Stimulated activated CD4-positive, alpha-beta T cell treated with anti-CD3 and anti-CD28 coated beads, TNF-alpha, amount 100 ng/mL, for 24 hours (primary cell): ENCODE measurements at places on chromosomes 16 and 17.

- DNase-seq = peak; percentile 33
These were observed 580 bp downstream of the TANC2 start for GRCh38 chr17:62966426-62967204.

DNA sequence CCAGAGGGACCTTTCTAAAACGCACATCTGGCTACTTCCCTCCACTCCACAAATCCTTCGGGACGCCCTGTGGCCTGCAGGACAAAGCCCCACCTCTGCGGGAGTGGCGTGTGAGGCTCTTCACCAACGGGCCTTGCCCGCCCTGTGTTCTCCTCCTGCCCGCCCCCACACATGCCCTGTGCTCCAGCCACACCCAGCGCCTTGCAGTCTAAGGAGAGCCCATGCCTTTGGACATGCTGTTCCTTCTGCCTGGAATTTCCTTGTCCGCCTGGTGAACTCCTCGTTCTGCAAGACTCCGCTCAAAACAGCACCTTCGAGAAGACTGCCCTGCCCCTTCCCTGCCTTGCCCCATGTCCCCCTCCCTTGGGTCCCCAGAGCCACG is 7.4 kb downstream of the ELOB start:
- no peak for DNase-seq

DNA sequence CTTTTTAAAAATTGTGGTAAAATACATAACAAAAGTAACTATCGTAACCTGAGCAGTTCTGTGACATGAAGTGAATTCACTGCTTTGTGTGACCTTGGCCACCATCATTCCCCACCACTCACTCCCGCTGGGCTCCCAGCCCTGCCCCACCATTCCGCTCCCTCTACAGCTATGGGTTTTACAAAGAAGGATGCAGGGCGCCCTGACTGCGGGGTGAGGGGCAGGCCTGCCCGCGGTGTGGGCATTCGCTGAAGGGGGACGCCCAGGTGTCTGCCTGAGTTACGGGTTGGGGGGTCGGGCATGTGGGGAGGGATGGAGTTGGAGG is at the start of gene CEMP1:
CEMP1 (minus strand) TSS at position 38 of the 325 bp plus-strand sequence. CDS start 335 bp downstream, outside the sequence.
- DNase-seq = no peak

DNA sequence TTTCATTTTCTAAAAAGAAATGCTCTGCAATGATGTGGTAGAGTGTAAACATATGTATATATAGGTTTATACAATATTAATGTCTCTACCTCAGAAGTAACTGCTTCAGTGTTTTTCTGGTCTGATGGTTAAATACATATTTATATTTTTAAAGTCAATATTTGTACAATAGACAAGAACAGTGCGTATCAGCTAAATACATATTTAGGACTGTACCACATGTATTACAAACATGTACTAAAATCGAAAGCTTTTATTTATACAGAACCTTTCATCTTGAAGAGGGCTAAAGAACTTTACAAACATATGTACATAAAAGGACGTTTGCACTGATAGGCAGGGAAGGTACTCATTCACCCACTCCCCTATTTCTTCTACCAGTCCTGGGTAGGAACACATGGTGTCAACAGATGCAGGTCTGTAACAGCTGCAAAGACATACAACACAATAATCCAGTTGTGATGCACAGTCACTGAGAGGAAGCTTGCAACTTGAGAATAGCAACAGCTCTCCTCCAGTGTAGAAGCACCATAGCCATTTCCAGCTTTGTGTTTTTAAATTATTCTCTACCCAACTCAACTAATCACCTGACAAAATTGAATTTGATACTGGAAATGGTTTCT is 206.9 kb upstream of the C17orf78 start:
- DNase-seq = no peak

DNA sequence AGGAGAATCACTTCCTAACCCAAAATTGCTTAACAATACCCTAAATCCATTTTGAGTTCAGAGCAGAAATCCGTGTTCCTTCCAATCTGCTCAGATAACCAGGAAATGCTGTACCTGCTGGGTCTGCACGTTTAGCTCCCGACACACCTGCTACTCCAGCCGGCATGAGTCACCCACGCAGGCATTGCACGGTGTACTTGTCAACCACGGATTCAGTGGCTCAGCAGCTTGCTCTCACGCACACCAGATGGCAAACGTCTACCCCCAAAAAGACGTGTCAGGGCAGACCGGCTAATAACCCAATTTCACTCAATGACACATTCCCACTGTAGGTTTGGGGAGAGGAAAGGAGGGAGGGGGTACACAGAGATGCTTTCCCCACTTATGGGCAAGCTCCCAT is 468.1 kb downstream of the SOX9 start:
- no peak for DNase-seq

GRCh38 chr17:76271669-76272540 is 6.8 kb downstream of the UBALD2 start:
- peak; percentile 69 for DNase-seq

DNA sequence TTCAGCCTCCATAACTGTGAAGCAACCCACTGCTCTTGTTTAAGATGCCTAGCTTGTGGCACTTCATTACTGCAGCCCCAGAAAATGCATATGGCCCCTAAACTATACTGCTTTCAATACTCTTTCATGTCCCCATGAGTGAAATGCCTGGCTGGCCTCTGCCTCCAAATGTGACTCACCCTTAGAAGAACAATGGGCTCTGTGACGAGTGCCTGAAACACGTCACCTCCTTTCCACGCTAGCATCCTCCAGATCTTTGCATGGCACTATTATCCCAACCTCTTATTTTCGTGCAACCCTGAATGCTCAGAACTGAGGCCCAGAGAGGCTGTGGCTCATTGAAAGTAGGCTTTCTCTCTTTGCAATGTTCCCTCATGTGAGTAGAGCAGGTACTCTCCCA is 233.1 kb downstream of the CBLN1 start:
- no peak for DNase-seq

GRCh38 chr16:17921357-17921978 is 415.1 kb downstream of the NPIPA8 start:
- DNase-seq = peak; percentile 26

- no peak for DNase-seq
These were observed 4.9 kb downstream of the STARD3 start for GRCh38 chr17:39641883-39642282.

DNA sequence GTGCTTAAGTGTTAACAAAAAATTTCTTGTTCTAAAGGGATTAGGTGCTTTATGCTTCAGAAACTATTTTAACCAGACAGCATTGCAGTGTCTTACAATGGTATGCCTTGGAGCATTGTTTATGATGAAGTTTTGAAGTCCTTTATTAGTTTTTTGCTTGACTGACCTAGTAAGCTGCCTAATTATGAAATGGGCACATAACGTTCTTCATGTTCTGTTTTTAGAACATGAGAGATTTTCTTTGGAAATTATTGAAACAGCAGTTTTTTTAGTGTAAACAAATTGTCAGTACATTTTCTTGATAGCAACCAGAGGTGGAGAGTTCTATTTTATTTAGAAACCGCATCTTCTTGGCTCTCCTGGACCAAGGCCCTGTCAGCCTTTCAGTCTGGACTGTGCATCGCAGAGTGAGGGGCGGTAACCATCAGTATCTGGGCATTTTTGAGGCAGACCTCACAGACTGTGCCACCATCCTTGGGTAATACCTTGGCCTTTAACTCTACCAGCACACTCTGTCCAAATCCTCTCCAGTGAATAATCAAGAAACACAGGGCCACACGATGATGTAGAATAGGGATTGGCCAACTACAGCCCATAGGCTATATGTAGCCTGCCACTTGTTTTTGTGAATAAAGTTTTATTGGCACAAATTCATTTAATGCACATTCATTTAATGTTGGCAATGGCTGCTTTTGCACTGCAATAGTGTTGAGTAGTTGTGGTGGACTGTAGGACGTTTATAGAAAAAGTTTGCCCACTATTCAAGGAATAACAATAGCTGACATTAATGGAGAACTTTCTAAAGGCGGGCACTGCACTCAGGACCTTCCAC is 81.1 kb downstream of the VPS35L start:
- no peak for DNase-seq

GRCh38 chr17:73976147-73976546 is 227.3 kb upstream of the RPL38 start:
- DNase-seq = no peak

DNA sequence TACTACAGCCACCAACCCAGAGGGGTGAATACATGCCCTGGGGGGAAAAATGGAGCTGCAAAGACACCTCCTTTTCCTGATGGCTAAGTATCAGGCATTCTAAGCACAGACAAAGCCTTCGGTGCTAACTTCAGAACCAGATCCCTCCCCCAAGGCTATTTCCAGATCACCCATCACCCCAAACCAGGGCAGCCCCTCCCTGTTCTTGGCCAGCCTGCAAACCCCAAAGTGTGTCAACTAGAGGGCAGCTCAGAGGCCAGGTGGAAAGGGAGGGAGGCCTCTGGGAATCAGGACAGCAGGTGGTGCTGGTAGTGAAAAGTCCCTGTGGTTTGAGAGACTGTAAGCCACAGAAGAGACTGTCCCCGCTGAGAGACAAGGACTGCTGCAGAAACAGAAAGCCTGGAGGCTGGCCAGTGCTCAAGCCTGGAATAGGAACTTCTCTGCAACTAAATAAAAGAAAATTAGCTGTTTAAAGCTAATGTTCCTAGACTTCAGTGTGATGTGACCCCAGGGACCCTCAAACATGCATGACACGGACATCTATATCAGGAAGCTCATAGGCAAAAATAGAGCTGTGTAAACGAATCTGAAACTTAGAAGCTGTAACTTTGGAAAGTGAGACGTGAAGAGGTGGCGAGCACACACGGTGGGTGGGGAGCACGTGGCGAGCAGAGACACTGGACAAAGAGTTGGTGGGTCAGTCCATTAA is 9.1 kb downstream of the TUBG1 start:
- no peak for DNase-seq

GRCh38 chr16:86662195-86662594 is 83.8 kb downstream of the FOXL1 start:
- DNase-seq = no peak

DNA sequence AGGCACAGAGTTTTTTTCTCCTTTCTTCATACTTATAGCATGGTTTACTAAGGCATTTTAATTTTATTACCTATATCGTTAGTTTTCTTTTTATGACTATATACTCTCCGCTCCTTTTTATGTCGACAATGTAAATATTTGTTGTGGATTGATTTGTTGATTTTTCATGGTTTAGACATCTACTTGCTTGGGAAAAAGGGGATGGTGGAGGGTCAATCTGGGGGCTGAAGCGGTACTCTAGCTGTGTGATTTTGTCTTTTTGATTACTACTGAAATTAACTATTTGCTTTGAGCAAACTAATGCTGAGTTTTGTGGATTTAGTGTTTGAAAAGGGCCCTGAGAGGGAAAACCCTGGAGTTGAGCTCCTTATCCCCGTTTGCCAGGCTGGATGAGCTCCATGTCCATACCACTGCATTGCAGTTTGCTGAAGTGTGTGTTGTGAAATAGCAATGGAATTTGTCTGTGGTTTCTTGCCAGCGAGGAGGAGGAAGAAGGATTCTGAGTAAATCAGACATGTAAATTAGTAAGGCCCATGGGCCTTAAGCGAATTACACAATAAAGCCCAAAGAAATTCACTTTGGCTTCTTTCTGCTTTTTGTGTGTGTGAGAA is 72.0 kb downstream of the FTO start:
- no peak for DNase-seq

GRCh38 chr16:20874088-20874581 is 26.0 kb downstream of the DCUN1D3 start:
- DNase-seq = no peak

DNA sequence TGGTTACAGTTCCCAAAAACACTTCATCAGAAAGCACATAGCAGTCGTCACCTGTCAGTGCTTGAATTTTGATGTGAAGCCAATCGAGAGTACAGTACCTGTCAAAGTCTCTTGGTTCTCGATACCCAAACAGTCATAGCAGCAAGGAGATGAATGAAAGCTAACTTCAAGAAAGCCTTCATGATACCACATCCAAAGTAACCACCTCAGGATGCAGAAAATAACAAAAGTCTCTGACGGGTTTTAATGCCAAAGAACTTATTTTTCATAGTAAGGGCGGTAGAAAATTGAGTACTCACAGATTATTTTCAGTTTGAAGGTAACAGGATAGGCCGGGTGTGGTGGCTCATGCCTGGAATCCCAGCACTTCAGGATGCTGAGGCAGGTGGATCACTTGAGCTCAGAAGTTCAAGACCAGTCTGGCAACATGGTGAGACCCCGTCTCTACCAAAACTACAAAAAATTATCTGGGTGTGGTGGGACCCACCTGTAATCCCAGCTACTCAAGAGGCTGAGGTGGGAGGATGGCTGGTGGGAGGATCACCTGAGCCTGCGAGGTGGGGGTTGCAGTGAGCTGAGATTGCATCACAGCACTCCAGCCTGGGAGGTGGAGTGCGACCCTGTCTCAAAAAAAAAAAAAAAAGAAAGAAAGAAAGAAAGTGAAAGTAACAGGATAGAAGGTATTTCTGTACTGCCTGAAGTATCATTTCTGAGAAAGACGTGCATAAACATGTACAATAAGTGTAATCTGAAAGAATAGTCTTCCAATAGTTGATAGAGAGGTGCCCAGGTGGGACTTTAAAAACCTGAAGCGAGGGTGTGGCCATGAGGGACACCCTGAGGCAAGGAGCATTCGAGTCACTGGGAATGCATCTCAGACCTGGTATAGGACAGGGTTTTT is 15.4 kb downstream of the MFSD11 start:
- no peak for DNase-seq

DNA sequence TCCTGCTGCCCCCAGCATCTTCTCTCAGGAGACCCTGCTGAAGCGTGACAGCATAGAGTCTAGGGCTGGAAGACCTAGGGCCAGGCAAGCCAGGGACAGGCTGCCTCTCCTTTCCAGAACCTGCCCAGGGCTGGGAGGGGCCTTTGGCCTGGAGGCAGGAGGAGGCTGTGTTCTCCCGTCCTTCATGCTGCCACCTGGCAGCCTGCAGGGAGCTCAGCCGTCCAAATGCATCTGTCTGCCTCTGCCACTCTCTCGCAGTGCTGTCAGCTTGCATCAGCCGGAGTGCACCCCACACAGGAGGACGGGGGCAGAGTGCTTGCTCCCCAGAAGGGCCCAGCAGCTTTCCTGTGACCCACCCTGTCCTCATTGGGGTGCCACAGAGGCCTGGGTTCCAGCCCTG is 31.3 kb downstream of the ARHGAP23 start:
- no peak for DNase-seq

DNA sequence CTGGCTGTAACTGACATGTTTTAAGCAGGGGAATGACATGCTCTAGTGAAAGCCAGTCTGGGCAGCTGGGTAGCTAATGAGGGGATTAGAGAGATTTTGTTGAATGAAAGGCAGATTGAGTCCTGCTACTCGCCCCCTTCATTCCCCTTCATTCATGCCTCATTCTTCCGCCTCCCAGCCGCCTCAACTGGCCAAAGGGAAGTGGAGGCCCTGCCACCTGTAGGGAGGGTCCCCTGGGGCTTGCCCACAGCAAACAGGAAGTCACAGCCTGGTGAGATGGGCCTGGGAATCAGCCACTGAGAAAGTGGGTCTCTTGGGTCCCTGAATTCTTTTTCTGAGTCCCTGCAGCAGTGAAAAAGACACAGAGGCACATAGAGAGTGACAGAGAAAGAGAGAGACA is 1.1 kb upstream of the CD19 start:
- DNase-seq = no peak

GRCh38 chr16:78183437-78184237 is 84.2 kb downstream of the WWOX start:
- DNase-seq = no peak
